ENCODE measurements at places on chromosomes 3 and 15.

DNA sequence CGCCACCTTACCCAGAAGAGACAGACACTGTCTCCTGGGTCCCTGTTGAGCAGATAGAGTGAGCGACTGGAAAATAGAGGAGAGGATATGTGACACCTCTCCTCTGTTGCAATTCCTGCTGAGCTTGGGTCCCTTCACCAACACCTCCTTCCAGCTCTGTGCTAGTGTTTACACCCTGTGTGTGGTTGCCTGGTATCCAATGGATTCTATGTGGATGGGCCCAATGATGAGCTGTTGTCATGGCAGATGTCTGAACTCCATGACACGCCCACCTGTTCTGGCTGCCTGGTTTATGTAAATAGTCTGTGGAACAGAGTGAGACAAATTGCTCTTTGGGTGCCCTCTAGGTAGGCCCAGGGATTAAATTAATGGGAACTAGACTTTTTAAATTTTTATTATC, 23.7 kb downstream of the RBM5 start:
- no peak for ATAC-seq

DNA sequence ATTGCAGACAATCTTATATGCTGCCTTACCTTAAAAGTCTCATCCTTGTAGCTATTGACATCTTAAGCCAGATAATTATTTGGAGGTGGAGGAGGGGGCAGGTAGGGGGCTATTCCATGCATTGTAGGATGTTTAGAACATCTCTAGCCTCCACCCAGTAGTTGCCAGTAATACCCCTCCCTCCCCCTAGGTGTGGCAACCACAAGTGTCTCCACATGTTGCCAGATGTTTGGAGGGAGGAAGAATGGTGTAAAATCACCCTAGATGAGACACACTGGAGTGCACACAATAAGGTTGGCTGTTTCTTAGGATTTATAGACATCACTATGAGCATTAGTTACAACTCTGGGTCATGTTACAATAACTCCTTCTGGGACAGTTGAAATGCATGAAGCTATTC, 27.4 kb downstream of the GORASP1 start:
- no peak for ATAC-seq

DNA sequence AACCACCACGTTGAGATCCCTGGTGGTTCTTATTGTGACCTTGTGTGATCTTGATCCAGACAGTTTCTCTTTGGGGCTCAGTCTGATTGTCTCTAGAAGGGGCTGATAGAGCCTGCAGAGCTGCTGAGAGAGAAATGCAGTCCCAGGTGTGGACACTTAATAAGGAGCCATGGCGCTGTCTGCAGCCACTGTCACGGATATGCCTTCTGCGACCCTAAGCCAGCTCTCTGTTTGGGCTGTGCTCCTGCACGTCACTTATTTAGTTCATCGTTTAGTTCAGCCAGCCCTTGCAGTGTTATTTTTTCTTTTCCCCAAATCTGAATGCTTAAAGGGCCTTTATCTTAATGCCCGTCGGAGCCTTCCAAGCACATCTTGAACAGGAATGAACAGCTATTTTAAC, 12.0 kb downstream of the SLC6A1 start:
- ATAC-seq, result no peak

DNA sequence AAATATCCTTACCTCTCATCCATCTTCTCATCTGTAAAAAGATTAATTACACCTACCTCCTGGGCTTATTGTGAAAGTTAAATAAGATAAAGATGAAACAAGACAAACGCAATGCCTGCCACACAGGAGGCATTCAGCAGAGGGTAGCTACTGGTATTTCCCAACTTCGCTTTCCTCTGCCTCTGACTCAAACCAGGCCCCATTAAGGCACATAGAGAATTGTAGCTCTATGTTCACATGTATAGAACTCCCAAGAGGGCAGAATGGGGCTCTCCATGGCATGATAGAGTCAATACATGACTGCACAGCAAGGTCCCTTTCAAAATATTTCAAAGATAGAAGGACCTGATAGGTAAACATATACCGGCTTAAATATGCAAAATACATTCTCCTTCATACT, 1.4 kb downstream of the LYSMD2 start:
- ATAC-seq, result peak; percentile 37

GRCh38 chr3:38828681-38829080, 12.7 kb upstream of the SCN10A start:
- no peak for ATAC-seq

DNA sequence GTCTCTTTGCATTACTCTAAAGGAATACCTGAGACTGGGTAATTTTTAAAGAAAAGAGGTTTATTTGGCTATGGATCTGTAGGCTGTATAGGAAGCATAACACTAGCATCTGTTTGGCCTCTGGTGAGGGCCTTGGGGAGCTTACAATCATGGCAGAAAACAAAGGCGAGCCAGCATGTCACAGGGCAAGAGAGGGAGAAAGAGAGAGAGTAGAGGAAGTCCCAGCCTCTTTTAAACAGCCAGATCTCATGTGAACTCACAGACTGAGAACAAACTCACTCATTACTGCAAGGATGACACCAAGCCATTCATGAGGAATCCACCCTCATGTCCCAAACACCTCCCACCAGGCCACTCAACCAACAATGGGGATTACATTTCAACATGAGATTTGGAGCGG, 974.6 kb downstream of the FHIT start:
- ATAC-seq, result no peak

- no peak for ATAC-seq
These were observed 15.8 kb downstream of the SOX2 start for GRCh38 chr3:181727341-181728032.

DNA sequence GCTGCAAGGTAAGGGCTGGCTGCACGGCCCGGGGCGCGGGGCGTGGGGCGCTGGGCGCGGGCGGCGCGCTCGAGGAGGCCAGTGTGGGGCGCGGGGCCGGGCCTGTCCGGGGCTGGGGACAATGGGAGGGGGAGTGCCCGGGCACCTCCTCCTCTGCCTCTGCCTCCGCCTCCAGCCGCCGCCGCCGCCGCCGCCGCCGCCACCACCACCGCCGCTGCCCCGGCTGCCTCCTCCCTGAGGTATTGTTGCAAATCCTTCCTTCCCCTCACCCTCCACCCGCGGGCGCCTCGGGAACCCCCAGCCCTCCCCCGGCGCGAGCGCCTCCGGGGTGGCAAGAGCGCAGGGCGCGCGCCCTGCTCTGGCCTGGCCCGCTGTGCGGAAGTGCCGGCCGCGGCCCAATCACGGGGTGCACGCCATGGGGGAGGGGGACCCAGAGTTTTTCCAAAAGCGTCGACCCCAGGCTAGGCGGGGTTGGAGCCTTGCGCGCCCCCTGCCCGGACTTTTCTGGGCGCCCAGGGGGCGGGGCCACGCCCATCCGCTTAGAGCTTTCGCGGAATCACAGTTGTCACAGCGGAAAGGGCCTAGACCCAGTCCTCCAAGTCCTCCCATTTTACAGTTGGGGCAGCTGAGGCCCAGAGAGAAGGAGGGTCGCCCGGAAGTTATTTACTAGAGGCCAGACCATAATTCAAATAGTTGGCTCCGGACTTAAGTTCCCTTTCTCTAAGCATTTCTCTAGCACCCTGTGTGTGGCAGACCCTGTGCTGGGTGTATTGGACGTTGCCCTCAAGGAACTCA, at the start of gene LPP:
TSS of gene LPP (plus strand) at position 144 of the 795 bp plus-strand sequence. CDS start 251,964 bp downstream, outside the sequence.
- ATAC-seq, result peak; percentile 80

DNA sequence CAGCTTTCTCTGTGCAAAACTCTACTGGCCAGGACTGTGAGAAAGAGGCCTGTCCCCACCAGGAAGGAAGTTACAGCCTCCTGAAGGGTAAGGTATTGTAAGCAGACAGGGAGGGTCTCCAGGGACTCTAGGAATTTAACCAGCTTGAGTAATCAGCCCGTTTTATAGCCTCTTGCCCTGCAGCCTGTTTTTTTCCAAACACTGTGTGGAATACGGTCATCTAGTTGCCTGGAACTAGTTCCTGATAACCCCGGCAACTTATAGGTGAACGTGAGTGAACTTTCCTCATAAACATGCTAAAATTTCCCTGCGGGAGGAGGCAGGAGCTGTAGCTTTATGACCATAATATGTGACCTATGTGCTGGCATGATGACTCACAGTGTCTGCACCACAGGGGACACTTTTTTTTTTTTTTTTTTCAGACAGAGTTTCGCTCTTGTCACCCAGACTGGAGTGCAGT, 60.1 kb upstream of the DAZL start:
- ATAC-seq, result no peak

DNA sequence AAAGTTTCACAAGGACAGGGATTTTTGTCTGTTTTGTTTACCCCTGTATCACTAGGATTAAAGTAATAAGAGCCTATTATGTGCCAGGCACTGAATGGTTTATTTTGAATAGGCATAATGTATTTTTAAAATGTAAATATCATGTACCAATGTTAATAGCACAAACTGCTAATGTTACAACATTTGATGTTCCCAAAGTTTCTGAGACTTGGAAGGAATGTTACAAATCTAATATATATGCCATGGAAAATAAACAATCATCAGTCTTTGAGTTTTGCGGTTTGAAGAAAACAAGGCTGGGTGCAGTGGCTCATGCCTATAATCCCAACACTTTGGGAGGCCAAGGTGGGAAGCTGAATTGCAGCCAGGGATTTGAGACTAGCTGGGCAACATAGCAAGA, 159.4 kb downstream of the CDIN1 start:
- ATAC-seq, result no peak

DNA sequence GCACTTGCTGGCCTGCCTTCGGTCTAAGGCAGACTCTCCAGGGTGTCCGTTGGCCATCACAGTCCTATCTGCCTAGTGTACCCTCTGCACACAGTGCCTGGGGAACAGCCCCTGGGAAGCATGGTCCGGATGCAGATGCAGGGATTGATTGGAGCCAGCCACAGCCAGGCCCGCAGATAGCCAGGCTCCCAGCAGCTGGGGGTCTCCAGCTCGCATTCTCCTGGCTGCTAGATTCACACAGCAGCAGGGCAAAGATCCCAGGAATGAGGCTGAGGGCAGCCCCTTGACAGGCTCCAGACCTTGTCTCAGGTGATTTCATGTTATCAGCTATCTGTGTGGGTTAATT, 41.4 kb downstream of the IRAK2 start:
- ATAC-seq, result no peak
